ENCODE measurements at places on chromosomes 3 and 15.
A peak's percentile ranks its signal among the peaks of the same experiment; 100 is the strongest.

- DNase-seq = no peak
Observed at GRCh38 chr3:122003606-122004005, 18.4 kb downstream of the ILDR1 start.

DNA sequence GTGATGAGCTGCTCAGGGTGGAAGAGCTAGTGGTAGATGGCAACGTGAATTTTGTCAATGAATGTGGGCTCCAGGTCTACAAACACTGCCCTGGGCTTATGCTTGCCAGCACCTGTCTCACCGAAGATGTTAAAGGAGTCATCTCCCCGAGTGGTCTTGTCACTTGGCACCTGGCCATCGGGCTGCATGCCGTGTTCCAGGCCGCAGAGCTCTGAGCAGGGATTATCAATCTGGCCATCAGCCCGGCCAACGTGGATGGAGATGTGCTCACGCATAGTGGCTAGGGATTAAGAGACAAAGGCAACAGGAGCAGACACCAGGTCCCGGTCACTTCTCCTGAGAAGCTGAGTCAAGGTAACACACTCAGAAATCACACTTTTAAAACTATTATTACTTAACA, 54.8 kb upstream of the ACTC1 start:
- DNase-seq = no peak

GRCh38 chr15:79724312-79724711, 172.5 kb downstream of the MTHFS start:
- DNase-seq = peak; percentile 71

GRCh38 chr3:146131616-146132410, 29.2 kb downstream of the PLOD2 start:
- DNase-seq = peak; percentile 82

- DNase-seq = peak; percentile 67
Observed at GRCh38 chr3:69161587-69162307, 39.4 kb upstream of the LMOD3 start.

GRCh38 chr15:60363903-60364611, 33.7 kb downstream of the ANXA2 start:
- DNase-seq = no peak

DNA sequence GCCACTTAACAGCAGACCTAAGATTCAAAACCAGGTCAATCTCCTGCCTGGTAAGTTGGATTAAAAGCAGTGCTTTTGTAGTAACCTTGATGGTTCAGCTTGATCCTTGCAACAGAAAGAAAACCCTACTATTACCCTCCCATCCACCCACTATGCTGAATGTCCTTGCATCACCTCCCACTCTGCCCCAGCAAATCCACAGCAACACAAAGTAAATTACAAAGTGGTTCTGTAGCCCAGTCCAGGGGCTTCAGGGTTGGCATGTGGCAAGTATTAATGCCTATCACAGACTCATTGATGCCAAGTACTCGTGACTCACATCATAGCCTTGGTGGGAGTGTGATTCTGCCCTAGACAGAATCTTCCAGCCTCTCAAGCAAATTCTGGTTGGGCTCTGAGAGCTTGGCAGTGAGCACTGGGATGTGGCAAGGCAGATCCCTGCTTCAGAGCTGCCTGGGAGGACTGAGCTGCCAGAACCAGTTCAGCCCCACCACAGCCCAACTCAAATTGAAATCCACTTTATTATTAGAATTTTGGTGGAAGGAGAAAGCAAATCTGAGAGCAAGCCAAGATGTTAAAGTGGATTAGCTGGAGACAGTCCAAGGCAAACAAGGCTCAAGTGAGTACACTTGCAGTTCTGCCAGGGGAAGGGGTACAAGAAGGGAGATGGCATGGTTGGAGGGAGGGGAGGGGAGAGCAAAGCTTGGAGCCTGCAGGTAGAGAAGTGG, 225.8 kb upstream of the UMPS start:
- peak; percentile 92 for DNase-seq

DNA sequence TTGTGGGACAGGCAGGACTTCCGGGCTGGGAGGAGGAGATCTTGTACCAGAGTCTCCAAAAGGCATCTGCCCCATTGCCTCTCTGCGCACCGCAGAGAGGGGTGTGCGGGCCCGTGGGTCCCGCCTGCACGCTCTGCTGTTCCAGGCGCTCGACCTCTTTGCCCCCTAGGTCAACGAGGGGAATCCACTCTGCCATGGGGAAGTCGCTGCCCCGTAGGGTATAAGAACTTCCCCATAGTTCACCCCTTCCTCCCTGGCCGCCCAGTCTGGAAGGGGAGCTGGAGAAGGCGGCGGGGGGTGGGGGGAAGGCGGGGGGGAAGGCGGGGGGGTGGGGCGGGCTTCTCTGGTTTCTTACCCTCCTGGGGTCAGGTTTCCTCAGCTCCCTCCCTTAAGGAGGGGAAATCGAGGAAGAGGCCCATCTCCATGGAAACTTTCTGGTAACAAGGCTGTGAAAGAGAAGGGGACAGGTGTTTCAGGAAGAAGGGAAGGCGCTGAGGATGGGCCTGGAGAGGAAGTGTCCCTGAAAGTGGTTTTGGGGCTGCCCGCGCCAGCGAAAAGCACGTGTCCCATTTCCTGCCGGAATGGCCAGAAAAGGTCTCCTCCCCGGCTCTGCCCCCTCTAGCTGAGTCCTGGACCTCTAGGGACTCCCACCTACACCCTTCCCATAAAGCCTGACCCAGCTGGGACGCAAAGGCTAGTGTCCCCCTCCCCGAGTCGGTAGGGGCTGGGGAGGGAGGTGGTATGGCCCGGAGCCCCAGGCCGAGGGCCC, 27.5 kb downstream of the NR1I2 start:
- DNase-seq = no peak

DNA sequence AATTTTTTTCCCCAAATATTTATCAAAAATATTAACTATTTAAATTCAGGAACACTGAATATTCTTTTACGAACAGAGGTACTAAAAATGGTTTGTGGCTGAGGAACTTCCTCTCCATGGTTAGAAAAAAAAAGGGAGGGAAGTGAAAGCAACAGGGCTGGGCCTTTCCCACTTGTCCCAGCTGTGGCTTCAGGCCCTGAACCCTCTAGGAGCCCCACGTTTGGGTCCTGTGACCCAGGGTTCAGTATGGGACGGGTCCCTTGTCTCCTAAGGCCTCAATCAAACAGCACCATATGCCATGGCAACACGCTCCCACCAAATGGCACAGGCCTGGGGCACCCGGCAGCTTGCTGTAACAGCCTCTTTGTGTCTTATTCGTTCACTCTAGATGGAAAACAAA, 32.4 kb downstream of the POC1A start:
- DNase-seq = no peak

- DNase-seq = no peak
Observed at GRCh38 chr3:115397433-115397832, 225.9 kb upstream of the GAP43 start.

- no peak for DNase-seq
Observed at GRCh38 chr3:83457551-83457950, 1501.2 kb upstream of the CADM2 start.

- DNase-seq = no peak
Observed at GRCh38 chr3:144818973-144819372, 847.4 kb downstream of the DIPK2A start.

GRCh38 chr3:48215876-48216275, 7.4 kb upstream of the CAMP start:
- DNase-seq = no peak

DNA sequence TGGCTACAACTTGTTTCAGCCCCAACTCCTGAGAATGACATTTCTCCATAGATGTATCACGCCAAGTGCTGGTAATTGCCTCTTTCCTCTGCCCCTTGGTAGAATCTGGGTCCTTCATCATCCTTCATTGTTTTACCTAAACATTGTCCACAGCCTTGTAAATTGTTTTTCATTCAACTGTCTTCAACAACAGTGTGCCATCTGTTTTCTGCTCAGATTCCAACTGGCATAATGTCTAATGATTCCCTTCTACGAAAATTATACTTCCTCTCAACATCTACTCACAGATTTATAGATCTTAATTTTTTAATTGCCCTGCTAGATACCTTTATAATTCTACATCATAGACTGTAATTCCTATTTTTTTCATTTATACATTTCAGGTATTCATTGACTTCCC, 226.9 kb downstream of the TPRG1 start:
- no peak for DNase-seq

DNA sequence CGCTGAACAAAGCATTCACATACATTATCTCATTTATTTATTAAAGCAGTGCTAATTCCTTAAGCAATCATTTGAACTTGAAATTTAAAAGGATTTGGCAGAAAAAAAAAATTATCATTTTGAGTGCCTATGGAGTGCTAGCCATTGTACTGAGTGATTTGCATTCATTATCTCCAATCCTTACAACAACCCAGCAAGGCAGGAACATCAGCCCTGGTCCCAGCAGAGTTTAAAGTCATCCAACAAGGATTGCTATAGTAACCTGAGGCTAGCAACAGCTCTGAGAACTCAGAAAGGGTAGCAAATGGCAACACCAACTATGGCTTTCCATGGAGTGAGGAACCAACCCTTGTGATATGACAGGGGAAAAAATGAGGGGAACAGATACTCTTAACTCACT, 237.6 kb upstream of the SETMAR start:
- no peak for DNase-seq

- no peak for DNase-seq
Observed at GRCh38 chr15:34365836-34366235, 1.2 kb downstream of the LPCAT4 start.

DNA sequence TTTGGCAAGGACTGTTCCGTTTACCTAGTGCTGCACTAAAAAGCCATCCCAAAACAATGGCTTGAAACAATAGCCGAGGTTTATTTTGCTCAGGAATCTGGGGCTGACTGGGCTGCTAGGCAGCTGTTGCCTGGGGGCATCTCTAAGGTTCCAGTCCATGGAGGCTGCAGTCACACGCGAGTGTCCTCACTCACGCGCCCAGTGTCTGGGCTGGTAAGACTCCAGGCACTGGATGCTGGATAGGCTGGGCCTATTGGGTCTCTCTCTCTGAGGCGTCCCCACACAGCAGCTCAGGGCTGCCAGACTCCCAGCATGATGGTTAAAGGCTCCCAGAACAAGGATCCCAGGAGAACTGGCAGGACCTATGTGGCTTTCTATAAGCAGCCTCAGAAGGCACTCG, 34.2 kb downstream of the ALS2CL start:
- no peak for DNase-seq

- no peak for DNase-seq
Observed at GRCh38 chr3:186818516-186818915, 12.2 kb upstream of the RFC4 start.

DNA sequence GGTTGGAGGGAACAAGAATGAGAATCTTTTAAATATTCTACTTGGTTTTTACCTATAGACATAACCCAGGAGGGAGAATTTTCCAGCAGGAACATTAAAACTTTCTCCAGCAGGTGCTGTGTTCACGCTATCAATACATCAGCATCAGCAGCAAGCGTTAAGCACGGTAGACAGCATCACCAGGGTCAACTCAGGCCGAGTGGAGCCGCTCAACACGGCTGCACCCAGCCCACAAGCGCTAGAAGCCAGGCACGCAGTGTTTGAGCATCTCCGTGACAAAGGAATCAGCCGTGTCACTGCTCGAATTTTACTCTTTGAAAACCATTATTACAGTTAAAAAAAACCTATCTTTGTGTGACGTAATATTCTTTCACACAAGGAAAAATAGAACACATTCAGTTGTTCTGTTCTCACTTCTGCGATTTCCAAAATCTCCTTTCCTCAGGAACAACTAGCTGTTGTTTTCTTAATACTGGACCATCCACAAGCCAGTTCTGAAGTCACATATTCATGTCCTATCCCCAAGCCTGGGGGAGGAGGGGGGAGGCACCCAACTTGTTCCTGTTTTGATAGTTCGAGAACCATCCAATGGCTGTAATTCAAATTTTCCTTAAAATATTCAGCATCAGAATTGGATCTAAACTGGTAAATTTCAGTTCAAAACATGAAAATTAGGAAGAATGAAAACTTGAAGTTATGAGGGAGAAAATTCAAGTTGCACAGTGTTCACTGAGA, 77.9 kb downstream of the ADAMTS17 start:
- DNase-seq = no peak

DNA sequence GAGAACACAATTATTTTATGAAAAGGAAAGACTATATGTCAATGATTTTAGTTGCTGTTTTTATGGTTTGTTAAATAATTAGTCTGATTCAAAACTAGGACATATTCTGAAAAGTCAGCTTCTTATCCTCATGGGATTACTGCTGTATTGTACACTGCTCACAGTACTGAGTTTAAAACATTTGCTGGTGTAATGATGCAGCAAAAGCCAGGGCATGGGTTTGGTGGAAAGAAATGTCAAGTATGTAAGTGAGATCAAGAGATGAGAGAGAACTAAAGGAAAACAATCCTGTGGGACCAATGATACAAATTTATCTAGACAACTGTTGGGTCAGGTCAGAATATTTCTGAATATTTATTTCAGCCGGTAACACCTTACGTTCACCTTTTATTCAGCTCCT, 210.1 kb upstream of the ARHGEF26 start:
- no peak for DNase-seq

- DNase-seq = peak; percentile 62
Observed at GRCh38 chr3:58835086-58835485, 168.5 kb upstream of the FAM3D start.

DNA sequence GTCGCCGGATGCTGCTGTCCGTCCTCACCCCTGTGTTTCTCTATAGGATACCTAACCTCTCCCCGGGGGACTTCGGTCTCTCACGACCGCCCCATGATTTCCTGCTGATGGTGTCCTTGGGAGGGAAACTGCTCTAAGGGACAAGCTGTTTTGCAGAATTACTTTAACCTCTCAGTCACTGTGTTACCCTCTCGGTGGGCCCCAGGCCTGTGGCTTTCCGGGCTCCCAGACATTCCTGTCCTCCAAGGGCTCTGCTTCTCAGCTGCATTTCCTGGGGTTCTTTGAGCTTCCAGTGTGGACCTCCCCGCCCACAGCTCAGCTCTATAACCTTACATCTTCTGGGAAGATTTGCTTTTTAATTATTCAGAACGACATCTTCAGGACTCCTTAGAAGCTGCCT, 40.9 kb downstream of the CHST2 start:
- DNase-seq = no peak

DNA sequence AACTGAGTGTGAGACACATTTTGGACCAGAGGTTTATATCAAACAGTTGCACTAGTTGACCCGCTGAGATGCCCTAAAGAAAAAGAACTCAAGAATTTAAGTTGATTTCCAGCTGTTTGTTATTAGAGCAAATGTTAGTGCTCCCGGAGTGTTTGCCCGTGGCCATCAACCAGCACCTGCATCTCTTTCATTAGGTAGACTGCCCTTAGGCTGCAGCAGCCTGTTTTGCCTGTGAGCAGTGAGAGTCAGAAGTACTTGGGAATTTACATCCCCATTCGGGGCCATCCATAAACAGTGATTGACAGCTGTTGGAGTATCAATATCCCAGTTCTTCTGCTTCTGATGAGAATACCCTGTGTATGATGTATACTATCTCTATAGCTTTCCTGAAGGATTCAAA, 492.6 kb downstream of the RBMS3 start:
- no peak for DNase-seq

GRCh38 chr15:72800833-72801481, 17.4 kb upstream of the ADPGK start:
- no peak for DNase-seq

Data from AG08395 (cell line).